Activated naive CD8-positive, alpha-beta T cell treated with anti-CD3 and anti-CD28 coated beads, Interleukin-2, amount 50 U/mL, for 24 hours (primary cell): ENCODE measurements at places on chromosomes 1 and 21.

DNA sequence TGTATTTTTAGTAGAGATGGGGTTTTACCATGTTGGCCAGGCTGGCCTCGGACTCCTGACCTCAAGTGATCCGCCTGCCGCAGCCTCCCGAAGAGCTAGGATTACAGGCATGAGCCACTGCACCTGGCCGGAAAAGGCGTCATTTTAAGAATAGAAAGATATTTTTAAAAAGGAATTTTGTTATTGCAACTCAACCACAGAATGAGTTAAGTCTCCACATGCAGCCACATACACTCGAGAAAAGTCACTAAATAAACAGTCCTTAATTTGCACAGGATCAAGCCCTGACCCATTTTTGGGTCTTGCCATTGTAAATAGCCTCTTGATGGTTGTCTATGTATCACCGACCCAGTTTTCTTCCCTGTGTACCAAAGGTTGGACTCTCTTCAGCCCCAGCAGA is 85.5 kb downstream of the FBXO2 start:
- DNase-seq, result no peak

DNA sequence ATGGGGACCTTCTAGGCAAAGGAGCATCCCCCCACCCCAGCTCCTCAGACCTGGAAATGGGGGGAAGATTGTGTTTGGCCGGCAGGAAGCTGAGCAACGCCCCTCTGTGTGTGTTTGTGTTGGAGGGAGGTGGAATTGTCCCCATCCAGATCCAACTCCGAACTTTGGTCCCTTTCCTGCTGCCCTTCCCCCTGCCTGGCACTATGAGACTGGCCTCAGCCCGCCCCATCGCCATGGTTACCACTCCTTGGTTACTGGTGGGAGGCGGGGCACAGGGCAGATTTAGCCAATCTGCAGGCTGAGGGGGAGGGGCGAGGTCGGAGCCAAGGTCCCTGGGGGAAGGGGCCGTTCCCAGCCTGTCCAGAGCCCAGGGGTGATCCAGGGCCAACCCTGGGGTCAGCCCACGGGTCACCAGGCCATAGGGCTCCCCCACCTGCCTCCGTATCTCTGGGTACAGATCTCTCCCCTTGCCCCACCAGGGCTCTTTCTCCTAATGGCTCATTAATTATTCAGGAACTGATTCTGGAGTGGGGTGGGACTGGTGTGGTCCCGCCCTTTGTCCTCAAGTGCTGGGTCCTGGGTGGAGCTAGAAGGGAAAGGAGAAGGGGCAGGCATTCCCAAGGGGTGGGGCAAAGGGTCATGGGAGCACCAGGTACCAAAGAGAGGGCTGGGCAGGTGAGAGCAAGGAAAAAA is 15.2 kb downstream of the PTPRF start:
- DNase-seq, result no peak

- no peak for DNase-seq
Measured at GRCh38 chr1:21793104-21793503, 10.2 kb upstream of the USP48 start.

GRCh38 chr1:162213281-162213912 is 143.9 kb downstream of the NOS1AP start:
- DNase-seq, result no peak

DNA sequence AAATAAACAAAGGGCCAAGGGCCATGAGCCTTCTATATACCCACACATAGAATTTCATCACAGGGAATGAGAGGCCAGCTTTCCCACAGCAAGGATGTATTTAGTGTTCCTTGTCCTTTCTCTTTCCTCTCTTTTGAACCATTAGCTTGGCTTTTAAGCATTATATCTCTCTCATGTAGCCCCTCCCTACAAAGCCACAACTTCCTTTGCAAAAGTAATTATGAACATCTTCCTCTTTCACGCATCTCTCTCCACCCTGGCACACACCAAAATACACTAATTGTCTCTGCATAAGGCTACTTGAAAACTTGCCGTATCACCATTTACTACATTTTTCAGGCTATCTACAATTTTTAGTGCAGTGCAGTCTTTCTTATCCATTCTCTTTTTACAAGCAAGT is 1.9 kb upstream of the AK5 start:
- DNase-seq, result no peak

- no peak for DNase-seq
Measured at GRCh38 chr1:29579821-29580425, 343.6 kb downstream of the PTPRU start.

DNA sequence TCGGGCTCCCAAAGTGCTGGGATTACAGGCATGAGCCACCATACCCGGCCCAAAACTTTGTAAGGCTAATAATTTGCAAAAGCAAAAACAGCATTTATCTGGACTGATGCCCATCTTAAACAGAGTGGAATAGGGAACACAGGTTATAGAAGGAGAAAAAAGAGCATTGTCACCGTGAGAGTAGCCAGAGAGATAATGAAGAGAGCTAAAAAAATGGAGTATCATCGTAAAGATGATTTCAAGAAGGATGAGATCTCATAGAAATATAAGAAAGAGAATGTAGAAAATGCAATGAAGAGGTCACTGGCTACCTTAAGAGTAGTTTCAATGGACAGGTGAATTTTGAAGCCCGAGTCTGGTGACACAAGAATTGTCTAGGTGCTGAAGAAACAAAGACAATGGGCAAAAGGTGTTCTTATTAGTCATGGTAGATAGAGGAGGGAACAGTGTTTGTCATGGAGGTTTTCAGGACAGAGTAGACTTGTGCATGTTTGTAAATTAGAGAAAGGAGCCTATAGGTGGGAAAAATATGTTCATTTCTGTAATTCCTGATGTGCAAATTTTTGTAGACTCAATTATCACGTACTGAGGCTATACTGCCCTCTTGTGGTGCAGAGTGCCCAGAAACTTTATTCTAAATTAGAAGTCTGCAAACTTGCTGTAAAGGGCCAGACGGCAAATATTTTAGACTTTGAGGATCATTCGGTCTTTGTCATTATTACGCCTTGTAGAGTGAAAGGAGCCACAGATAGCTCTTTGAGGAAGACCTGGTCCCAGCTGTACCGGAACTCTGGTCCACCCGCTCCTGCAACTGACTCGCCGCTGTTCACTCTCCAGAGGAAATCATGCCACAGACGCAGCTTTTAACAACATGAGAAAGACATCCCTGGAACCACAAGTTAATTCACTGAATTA is 8.1 kb upstream of the TMEM183A start:
- peak; percentile 63 for DNase-seq

- no peak for DNase-seq
Measured at GRCh38 chr1:21510113-21510493, 880 bp downstream of the ALPL start.

- no peak for DNase-seq
Measured at GRCh38 chr1:27588256-27589232, 15.4 kb downstream of the AHDC1 start.
